ENCODE measurements at places on chromosomes 3 and 15.

GRCh38 chr3:55488398-55489055, 1.4 kb upstream of the WNT5A start:
- peak; percentile 14 for DNase-seq

GRCh38 chr3:194365978-194366490, 3.5 kb downstream of the LRRC15 start:
- no peak for DNase-seq

DNA sequence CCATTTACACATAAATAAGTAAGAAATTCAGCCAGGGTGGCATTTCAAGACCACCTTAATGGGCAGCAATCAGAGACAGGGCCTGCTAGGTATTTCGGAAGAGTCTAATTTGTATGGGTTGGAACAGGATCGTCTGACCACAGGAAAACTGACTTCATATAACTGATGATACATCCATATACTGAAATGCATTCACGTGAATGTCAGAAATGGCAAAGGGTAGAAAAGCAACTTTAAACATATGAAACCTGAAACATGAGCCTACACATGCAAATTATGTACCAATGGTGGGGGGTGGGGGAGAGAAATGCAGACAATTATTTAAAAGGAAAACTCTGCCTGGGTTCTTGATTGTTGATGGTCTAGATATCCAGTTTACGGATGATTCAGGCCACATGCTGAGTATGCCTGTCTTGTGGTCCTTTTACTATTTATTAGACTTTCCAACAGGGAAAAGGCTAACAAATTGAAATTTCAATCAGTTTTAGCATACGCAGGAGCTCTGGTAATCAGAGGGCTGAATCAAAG, 582.2 kb downstream of the FOXP1 start:
- DNase-seq, result no peak

DNA sequence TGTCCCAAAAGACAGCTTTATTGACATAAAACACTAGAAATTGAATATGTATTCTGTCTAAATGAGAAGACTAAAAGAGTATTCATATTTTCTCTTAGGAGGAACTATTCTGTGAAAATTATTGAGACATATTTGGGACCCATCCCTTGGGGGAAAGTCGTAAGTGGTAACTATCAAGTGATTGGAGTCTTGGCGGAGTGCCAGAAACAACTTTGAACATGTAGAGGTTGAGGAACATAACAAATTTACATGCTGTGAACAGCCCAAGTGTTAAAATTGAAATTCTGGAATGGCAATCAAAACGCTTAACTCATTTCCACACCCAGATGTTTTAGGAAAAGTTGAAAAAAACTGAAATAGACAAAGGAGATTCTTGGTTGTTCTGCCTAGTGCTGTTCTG, 1034.6 kb downstream of the NSUN3 start:
- DNase-seq, result no peak

DNA sequence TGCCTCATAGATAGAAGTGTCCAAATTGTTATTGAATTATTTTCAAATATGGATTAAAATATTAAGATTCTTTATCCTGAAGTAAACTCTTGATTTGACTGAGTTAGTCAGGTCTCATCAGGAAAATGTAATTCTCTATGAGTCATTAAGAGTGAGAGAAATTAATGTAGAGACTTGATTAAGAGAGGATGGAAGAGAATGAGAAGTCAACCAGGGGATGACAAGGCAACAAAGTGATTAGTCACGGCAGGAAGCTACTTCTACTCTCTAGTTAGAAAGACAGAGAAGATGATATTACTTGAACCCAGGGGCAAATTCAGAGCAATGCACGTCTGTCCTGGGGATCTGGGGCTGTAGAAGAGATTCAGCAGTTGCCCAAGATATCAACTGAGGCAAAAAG, 202.5 kb downstream of the LSAMP start:
- no peak for DNase-seq

DNA sequence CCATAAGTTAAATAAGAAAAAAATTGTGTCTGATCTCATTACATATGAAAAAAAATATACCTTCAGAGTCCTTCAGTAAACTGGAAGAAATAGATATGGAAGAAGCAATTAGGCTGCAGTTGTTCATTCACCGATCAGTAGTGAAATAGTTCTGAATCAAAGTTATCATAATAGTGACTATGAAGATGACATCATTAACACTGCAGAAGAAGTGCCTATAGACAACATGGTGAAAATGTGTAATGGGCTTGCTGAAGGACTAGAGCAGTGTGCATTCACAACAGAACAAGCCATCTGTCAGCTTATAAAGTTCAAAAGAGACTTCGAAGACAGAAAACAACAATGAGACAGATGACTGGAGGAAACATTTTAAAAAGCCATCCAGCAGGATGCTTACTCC, 144.5 kb downstream of the NAALADL2 start:
- no peak for DNase-seq

DNA sequence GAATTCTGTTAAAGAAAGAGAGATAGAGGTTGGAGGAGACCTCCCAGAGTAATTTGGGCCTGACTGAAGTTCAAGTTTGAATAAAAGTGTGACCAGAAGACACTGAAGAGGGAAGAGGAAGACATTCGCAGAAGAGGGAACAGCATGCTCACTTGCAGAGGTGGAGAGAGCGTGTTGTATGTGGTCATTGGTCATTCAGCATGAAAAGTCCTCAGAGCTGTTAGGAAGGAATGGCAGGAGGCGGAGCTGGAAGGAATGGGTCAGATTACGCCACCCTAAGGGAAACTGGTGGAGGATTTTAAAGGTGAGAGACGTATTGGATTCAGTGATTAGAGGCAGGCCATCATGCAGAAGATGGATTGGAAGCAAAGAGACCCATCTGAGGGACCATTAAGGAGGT, 41.6 kb downstream of the IQCH start:
- no peak for DNase-seq

DNA sequence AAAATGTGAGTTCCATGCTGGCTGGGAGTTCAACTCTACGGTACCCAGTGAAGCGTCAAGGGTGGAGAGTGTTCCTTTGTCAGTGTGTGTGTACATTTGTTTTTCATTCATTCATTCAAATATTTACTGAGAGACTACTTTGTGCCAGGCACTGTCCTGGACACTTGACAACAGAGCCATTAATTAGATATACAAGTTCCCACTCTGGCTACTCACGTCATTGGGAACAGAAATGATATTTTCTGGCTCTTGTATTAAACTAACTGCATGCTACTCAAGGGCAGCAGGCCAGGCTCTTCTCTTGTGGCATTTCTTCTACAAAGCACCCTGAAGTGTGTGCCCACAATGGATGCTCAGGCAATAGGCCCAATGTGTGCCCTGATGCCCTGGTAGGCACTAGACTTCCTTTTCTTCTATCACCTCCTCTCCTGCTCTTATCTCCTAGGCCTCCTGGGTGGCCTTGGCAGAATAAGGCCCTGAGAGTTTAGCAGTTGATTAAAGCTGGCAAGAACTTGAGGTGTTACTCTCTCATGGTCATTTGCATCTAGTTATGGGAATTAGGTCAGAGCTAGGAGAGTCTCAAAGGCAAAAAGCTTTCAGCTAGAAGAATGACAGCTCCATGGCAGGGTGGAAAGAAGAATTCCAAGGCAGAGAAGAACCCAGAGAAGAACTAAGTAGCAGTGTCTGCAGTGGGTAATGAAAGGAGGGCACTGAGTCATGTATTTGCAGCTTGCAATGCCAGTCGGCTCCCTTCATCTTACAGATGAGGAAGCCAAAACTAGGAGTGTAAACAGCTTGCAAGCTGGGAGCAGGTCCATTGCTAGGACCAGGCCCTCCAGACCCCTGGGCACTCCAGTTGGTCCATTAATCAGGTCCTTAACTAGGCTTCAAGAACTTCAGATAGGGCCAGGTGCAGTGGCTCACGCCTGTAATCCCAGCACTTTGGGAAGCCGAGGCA, 14.0 kb upstream of the SMAD3 start:
- no peak for DNase-seq

DNA sequence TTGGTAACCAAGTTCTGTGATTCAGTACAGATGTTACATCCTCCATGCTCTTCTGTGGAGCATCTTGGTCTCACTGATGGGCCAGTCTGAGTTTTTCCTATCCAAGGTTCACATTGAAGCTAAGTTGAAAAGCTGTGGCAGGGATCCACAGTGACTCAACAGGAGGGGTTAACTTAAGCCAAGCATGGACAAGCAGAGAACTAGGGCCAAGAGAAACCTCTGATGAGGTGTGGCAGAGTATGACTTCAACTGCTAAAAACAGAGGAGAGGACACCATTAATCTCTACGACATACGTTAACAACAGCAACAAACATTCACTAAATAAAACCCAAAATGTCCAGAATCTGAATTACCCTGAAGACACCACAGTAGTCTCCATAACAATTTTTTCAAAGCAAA, 268.1 kb upstream of the UBE2E2 start:
- no peak for DNase-seq

DNA sequence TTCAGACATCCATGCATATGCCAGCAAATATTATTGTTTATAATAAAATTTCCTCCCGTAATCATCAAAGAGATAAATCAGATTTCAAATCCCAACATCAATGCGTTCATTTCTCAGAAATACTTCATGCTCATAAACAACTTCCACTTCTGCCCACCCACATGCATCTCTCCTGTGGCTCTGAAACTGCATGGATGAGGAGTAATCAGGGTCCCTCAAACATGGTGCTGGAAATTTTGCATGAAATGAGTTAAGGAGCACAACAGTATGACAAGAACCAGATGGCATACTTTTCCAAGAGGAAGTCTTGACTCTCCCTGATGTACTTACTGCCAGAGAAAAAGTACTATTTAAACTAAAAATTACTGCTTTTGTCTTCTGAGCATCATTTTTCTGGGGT, 26.9 kb upstream of the MFSD1 start:
- no peak for DNase-seq

- no peak for DNase-seq
Measured at GRCh38 chr3:191313296-191313695, 15.9 kb upstream of the CCDC50 start.

DNA sequence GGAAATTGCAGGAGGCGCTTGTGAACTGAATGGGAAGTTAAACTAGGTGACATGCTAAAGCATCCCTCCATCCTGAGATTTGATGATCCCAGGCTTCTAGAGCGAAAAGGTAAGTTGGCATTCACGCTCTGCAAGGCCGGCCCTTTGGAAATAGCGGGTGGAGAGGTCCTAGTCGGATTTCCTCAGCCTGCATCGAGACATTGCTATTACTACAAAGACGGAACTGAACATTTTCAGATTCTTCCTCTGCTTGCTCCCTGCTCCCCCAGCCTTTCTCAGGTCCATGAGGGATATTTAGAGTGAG, 77.7 kb downstream of the DGKG start:
- no peak for DNase-seq

DNA sequence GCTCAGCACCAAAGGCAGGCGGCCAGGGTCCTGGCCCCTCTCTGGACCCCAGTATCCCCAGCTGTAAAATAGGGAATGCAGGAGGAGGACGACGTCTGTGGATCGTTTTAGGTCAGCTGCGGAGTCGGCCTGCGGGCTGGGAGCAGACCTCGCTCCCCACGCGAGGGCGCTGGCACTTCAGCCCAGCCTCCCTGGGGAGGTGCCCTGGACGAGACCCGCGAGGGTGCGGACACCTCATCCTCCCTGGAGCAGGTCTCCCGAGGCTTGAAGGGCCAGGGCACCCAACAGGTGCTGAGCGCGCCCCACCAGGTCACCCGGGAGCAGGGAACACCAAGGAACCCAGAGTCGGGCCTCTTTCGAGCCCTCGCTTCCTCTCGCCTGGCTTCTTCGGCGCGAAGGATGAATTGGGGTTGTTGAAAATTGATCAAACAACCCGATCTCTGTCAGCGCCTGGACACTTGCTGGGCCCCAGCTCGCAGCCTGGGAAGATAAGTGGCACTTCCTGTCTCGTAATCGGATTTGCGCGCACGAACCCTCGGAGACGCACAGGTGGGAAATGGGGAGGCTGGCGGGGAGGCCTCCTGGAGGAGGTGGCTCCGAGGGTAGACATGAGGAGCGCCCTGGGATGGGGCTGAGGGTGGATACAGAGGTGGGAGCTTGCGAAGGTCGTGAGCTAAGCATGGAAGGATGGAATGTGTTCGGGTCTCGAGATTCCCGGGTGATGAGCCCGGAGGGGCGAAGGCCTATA, 588 bp upstream of the VIPR1 start:
- peak; percentile 56 for DNase-seq
